ENCODE measurements at places on chromosomes 16 and 17.

DNA sequence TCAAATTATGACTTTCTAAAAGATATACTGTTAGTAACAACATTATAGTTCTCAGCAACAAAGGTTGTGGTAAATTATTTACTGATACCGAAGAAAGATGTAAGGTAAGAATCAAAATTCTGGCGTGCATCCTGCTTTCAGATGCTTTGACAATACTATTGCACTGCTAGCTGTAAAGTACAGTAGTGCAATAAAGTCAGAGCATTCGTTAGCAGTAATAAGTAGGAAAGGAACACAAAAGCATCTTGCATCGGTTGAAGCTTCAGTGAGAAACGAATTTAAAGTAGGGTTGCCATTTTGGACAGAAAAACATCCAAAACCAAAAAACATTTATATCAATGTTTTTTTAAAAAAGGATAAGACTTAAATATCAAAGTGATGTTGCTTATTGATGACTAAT lies 4.0 kb downstream of the SKA2 start:
- DNase-seq: no peak

GRCh38 chr16:85248342-85248741 lies 136.1 kb upstream of the CIBAR2 start:
- no peak for DNase-seq

GRCh38 chr16:1141716-1142115 lies 11.2 kb upstream of the CACNA1H start:
- no peak for DNase-seq

GRCh38 chr16:68408428-68408827 lies 39.9 kb downstream of the SMPD3 start:
- DNase-seq: no peak

DNA sequence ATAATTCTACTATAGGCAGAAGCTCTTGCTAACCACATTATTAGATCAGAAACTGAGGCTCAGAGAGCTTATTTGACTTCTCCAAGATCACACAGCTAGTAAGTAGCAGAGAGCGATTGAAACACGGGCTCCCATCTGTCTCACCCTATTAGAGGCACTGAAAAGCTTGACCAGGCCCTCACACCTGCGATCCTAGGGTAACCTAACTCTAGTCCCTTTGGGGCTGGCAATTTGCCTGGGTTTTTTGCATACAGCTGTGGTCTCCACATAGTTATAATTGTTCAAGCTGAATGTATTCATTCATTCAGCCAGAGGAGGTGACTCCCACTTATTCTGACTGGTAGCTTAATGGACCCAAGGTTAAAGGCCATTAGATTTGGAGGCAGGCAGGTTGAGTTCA lies 121.2 kb downstream of the ANKFN1 start:
- DNase-seq: no peak

- DNase-seq: no peak
These were observed 1.2 kb upstream of the TMEM204 start for GRCh38 chr16:1532081-1532760.

DNA sequence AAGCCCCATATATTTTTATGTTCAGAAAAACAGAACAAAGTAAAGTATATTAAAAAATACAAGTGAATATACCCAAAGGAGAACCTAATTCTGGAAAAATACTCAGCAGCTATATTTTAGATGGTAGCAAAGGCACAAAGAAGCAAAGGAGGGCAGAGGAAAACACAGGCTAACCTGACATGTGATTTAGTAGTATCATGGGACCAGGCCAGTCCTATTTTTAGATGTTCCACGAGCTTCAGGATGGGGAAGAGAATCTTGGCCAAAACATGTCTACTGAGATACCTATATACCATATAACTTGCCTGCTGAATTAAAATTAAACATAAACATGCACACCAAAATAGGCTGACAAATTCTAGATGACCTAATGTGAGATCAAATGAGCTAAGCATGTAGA lies 32.9 kb downstream of the SMYD4 start:
- DNase-seq: no peak

DNA sequence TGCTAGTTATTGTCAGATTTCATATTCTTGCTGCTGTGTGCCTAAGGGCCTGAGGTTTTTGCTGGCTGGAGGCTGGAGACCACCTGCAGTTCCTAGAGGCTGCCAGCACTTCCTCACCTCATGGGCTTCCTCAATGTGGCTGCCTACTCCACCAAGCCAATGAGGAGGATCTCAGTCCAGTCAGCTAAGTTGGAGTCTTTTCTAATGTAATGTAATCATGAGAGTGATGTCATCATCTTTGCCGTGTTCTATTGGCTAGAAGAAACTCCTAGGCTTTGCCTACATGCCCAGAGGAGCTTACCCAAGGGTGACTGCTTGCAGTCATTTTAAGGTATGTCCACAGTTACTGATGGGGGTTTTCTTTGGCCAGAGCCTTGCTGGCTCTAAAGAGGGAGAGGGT lies 53.0 kb downstream of the SOCS3 start:
- no peak for DNase-seq

GRCh38 chr16:27198451-27199234 lies 4.7 kb upstream of the KDM8 start:
- no peak for DNase-seq

DNA sequence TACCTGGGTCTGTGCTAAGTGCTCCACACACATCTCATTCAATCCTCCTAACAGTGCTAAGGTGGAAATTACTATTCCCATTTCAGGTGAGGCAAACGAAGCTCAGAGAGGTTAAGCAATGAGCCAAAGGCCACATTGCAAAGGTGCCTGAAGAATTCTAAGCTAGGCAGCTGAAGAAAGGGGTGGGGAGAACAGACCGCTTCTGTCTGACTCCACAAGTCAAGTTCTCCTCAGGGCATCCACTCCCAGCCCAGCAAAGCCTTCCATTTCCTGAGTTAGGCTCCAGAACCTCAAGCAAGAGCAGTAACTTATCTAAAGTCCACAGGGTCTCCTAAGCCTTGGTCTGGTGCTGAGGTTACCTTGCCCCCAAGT lies 27.0 kb upstream of the MRPS23 start:
- DNase-seq: no peak

- DNase-seq: no peak
These were observed 3.0 kb downstream of the CES3 start for GRCh38 chr16:66964049-66964448.

DNA sequence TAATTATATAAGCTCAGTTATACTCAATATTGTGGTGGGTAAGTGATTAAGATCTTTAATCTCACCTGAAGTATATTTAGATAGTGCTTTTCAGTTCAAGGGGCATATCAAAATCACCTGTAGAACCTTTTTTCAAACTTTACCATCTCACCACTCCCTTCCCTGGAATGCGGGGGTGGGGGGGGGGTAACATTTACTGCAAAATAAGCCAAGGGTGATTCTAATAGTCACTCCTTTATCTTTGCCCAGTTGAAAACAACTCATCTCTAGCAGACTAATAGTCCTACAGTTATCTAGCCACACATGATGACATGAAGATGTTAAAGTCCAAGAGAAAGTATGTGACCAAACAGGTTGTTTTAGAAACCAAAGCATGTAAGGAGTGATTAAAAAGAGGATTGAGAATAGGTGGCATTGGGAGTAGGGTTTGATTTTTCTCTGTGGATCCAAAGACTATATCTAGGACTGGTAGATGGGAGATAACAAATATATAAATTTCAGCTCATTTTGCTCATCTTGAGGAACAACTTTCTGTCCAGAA lies 21.5 kb downstream of the LPCAT2 start:
- no peak for DNase-seq

DNA sequence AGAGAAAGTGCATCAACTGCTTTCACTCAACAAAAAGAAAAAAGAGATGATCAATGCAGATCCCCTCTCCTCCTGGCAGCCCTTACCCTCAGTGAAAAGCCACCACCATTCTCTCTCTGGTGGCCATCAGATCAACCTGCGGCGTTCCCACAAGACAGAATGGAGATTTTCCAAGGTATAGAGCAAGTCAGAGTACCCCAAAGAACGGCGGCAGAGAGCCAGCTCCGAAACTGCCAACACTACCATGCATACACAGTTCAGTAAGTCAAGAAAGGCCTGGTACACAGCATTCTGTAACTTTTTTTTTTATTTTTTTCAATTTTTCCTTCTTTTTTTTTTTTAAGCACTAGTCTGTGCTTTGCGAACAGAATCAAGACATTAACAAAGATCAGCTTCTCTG lies 30.6 kb downstream of the STH start:
- no peak for DNase-seq

GRCh38 chr16:77913738-77914253 lies 108.6 kb upstream of the CLEC3A start:
- no peak for DNase-seq

DNA sequence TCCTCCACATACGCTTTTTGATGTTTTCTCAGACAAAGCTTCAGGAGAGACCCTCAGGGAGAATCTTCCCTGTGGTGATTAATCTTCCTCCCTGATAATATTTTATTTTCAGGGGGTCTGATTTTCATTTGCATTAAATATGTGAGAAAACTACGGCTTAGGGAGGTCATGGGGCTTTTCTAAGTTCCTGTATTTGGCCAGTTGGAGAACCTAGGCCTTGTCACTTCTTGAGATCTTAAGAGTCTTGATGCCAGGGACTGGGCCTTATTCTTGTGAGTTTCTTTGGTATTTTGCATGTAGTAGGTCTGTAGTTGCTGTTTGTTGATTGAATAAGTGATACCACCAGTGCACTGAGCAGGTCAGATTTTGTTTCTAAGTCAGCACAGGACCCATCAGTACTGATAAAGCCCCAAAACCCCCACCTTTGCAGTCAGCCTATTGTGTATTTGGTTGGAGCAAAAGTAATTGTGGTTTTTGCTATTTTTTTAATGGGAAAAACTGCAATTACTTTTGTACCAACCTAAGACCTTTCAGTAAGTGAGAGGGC lies 130.1 kb downstream of the PRKCA start:
- no peak for DNase-seq

- DNase-seq: no peak
These were observed 188.8 kb upstream of the CHMP6 start for GRCh38 chr17:80802626-80803450.

- DNase-seq: no peak
These were observed 117.6 kb downstream of the C16orf78 start for GRCh38 chr16:49491106-49491670.

DNA sequence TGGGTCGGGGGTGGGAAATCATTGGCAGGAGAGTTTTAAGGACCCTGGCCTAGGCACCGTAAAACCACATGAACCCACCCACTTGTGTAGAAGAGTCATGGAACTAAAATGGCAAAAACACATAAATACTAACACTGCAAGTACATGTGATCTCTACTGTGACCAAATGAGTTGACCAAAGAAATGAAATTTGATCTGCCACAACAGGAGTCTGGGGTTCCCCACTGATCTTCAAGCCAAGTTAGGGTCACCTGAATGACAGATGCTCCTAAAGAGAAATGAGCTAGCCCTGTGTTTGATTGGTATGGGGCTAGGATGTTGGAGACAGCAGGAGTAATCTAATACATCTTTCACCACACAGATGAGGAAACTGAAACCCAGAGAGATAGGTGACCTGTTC lies 21.5 kb upstream of the SKAP1 start:
- no peak for DNase-seq

- DNase-seq: no peak
These were observed at the start of gene CD300A for GRCh38 chr17:74466111-74466827. TSS of gene CD300A (plus strand) at chr17:74466634. CDS start at chr17:74466704, 70 bp downstream.

DNA sequence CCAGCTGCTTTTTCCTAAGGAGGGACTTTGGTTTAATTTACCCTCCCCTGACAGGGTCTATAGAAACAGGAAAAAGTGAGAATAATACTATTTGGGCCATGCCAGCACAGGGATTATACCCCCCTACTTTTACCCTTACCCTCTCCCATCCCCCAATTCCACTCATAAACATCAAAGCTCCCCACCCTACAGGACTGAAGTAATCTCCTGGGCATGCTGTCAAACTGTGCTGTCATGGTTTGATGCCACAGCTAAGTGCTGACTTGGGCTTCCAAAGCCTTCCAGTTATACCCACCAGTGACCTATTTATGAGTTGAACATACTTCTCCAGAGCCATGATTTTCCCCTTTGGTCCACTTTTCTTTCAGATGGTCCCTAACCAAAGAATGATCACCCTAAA lies 12.8 kb downstream of the PHF12 start:
- no peak for DNase-seq

GRCh38 chr17:34711646-34712045 lies 132.3 kb downstream of the TMEM132E start:
- DNase-seq: no peak

GRCh38 chr16:1656808-1657617 lies 21.1 kb upstream of the JPT2 start:
- no peak for DNase-seq

- DNase-seq: no peak
These were observed 9.9 kb upstream of the HOXB13 start for GRCh38 chr17:48738424-48738802.

DNA sequence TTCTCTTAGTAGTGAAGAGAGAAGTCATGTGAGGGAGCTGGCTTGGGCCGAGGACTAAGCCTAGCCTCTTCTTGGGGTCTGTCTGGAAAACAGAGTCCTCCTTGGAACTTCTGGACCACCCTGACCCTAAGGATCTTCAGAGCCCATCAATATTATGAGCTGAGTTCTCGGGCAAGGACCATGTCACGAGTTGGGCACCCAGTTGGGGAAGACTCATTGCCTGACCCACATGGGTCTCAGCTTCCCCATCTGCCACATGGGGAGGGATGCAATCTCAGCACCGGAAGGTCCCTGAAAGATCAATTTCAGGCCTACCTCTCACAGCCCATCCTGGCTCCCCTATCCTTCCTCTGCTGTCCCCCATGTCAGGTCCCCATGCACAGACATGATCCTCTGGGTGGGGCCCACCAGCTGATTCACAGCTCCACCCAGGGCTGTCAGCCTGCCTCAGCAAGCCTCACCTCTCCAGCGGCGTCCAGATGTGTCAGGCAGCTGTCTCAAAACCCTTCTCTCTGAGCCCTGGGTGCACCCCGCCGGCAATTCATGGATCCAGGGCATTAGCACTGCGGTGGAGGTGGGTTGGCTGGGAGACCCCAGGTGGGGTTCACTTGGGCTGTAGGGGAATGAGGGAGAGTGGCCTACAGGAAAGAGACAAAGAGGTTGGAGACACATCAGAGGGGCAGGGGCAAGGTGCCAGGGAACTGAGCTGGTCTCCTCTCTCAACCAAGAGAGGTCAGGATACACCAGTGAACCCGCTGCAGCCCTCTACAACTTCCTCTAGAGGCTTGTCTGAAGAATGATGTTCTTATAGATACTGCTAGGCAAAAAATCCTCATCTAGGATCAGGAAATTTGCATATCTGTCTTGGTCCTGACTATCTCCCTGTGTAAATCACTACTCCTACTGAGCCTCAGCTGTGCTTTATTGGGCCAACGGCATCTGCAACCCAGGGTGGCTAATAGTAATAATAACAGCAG lies 1.8 kb downstream of the NLRP1 start:
- no peak for DNase-seq

DNA sequence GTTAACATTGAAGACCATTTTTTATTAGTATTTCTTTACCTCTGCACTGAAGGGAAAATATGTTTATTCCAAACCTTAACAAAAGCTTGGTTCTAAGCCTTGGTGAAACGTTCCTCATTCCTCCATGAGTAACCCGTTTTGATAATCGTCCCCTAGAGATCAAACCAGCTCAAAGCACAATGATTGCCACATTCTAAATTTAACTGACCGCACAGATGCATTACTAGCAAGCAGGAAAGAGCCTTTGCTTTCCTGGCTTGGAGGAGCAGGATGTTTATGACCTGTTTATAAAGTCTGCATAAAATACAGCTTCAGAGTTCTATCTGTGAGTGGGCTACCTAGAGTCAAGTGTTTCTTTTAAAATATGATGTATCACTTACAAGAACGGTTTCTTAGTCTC lies 193.8 kb downstream of the TMEM114 start:
- DNase-seq: no peak

GRCh38 chr17:50948711-50949110 lies 82.6 kb upstream of the TOB1 start:
- no peak for DNase-seq

Data from effector CD4-positive, alpha-beta T cell (primary cell).